ENCODE measurements at places on chromosomes 2 and 18.

- no peak for DNase-seq
Observed at GRCh38 chr2:29314816-29315571, 199.8 kb downstream of the CLIP4 start.

GRCh38 chr2:207092818-207093217 lies 72.9 kb downstream of the KLF7 start:
- DNase-seq: no peak

GRCh38 chr2:216430811-216431530 lies 18.7 kb downstream of the SMARCAL1 start:
- no peak for DNase-seq

GRCh38 chr2:238163481-238164198 lies 4.9 kb downstream of the ERFE start:
- DNase-seq: no peak

GRCh38 chr2:30527411-30527810 lies 80.4 kb downstream of the LCLAT1 start:
- DNase-seq: no peak

- DNase-seq: no peak
Observed at GRCh38 chr2:10390369-10390801, 57.7 kb downstream of the ODC1 start.

GRCh38 chr2:45946023-45946422 lies 294.5 kb downstream of the PRKCE start:
- DNase-seq: no peak

GRCh38 chr2:86429335-86429734 lies 11.8 kb upstream of the KDM3A start:
- no peak for DNase-seq

- DNase-seq: no peak
Observed at GRCh38 chr2:237445611-237446337, 31.8 kb upstream of the COL6A3 start.

GRCh38 chr2:168596881-168597655 lies 141.0 kb downstream of the CERS6 start:
- no peak for DNase-seq

DNA sequence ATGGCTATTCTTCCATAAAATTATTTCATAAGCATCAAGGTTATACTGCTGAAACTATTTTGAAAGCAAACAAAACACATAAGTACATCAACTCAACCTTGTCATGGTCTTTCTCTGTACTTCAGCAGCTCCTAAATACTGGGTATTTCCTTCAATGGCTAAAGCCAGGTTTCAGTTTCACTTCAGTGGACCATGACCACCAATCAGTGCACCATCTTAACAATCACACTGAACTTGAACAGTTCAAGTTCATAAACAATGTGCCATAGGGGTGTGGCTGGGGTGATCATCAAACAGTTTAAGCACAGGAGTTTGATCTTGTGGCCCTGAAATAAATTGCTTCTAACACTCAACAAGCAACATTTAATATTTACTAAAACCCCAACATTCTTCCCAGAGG lies 124.1 kb upstream of the FIGN start:
- DNase-seq: no peak

DNA sequence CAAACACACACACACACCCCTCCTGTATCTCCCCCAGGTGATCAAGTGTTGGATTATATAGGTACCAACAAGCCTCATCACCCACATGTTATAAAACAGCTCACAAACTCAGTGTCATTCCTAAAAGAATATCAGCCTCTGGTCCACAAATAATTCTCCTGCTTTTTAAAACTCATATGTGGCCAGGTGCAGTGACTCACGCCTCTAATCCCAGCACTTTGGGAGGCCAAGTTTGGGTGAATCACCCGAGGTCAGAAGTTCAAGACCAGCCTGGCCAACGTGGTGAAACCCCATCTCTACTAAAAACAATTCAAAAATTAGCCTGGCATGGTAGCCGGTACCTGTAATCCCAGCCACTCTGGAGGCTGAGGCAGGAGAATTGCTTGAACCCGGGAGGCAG lies 87.8 kb downstream of the LRATD1 start:
- DNase-seq: no peak

- no peak for DNase-seq
Observed at GRCh38 chr18:42412281-42412680, 457.2 kb downstream of the PIK3C3 start.

DNA sequence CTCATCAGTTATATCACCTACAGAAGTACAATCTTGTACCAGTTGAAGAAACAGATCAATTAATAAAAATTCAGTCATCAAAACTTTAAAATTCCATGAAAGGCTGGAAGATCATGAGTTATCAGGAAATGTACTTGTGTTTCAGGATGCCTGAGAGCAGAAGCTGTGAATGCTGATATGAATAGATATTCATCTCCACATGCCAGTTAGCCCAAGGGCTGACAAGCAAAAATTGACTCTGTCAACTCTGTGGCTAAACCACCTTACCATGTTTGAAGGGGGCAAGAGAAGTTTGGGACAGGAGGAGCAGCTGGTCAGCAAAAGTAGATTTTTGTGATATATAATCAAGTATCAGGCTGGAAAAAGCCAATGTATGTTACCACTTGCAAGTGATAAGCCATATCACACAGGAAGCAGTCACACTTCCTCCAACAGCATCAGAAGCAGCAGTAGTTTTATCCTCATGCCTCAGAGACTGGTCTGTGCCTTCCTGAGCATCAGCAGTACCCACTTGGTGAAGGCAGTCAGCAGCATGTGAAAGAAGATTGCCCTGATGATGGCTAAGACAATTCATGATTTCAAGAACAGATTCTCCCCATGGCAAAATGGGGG lies 328.2 kb upstream of the CNTNAP5 start:
- no peak for DNase-seq

GRCh38 chr2:231169488-231169887 lies 28.9 kb upstream of the ARMC9 start:
- no peak for DNase-seq

DNA sequence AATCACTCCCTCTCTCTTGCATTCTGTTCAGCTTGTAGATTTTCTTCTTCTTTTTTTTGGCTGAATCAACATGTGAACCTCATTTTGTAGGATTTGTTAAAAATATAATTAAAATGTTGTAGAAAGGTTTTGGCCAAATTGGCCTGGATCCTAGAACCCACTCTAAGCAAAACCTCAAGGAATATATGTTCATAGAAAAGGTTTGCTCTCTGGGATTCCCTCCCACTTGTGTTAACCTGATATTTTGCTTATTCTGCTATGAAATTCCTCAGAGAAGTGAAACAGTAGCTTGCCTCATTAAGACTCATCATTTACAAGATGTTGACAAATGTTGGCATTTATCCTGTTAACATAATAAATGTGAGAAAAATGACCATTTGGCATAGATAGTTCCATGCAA lies 456.7 kb downstream of the TMEM182 start:
- DNase-seq: no peak

DNA sequence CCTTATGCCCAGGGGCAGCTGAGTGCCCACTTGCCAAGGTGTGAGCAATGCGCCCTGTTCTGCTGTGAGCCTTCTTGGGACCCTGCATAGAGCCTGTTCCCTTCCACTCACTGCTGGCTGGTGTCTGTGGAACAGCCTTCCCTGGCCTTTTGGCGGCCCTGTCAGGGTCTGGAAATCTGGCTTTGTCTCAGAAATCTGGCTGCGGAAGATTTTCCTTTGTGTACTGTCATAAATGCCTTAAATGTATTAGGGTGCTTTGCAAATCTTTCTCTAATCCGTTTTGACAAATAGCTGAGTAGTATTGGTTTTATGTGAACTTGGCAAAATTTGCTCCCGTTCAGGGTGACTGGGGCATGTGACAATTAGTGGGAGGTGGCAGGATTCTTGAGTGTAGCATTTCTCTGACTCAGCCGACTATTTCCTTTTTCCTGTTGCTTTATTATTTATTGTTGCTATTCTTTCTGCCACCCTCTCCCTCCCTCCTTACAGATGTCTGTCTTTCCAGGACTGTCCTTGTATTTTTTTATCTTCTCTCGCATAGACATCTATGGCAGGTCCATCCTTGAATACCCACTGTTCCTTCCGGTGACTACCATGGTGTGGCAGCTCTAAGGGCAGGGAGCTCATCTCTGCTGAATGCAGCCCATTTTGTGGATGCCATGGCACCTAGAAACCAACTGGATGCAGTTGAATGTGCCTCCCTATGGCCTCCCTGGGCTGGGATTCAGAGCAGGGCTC lies 41.8 kb downstream of the LDLRAD4 start:
- no peak for DNase-seq

DNA sequence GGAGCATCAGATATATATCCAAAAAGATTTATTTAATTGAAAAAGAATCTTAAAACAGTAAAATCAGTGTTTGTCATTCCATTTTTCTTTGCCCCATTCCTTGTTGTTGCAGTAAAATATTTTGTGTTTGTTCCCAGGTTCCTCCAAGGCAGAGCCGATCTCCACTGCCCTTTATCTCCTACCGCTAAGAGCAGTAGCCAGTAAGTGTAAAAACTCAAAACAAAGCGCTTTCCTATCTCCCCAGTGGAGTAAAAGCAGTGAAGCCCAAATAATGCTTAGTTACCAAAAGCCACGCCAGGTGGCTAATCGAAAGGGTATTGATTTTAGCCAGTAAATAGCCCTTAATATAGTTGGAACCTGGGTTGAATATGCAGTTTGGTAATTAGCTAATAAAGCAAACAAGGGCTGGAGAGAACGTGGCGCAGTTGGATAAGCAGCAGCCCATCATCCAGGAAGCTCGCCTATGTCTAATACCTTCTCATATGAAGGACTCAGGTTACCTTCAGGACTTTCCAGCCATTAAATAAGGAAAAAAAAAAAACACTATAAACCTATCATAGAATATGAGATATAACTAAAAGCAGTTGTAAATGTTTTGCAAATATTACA lies 12.4 kb upstream of the GPD2 start:
- no peak for DNase-seq

DNA sequence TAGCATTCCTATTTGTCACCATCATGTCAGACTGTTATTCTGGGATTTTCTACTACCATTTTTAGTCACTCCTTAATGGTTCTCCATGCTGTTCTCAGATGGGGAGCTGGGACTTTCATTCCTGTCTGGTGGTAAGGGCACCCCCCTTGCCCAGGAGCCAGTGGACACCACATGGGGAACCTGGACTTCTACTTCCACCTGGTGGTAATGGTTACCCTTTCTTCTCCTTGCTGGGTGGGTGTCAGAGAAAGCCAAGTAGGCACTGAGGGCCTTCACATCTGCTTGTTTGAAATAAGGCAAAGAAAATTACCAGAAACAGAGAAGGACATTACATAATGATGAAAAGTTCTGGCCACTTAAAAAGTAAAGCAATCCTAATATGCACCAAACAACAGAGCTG lies 239.8 kb downstream of the FHOD3 start:
- no peak for DNase-seq

- no peak for DNase-seq
Observed at GRCh38 chr18:13302040-13302439, 83.5 kb downstream of the LDLRAD4 start.

DNA sequence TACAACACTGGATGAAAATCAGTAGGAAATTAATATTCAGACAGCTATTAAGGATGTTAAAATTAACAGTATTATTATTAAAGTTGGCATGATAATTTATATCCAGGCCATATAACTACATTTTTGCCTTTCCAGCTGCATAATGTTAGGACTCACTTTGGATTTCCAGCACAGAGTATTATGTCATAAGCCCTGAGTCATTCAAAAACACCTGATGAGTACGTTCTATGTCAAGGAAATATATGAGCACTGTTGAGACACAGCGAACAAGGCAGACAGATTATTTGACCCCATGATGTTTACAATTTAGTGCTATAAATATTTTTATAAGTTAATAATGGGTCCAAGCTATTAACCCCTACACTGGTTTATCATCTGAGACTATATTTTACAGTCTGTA lies 59.8 kb upstream of the RIT2 start:
- DNase-seq: no peak

DNA sequence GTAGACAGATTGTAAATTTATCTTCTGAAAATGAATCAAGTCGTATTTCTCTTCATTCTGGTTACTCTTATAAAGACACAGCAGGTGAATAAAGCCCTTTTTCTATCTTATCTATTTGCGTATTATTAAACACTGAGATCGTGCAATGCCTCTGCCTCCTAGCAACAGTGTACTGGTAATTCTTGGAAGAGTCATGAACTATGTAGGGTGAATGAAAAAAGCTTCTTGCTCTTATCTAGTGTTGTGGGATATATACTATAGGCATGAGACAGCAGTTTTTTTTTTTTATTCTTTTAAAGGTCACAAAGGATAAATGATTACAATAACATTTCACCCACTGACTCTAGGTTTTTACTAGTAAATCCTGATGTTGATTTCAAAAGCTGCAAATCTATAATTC lies 324.2 kb downstream of the PDE11A start:
- no peak for DNase-seq

GRCh38 chr18:22674272-22674671 lies 256.6 kb upstream of the CTAGE1 start:
- DNase-seq: no peak

- no peak for DNase-seq
Observed at GRCh38 chr2:134235510-134236144, 18.2 kb upstream of the MGAT5 start.

Measured in NCI-H2107 (cell line).